ENCODE measurements at places on chromosomes 3 and 15.

- no peak for DNase-seq
Observed at GRCh38 chr3:21159543-21159906, 591.5 kb downstream of the ZNF385D start.

- DNase-seq, result no peak
Observed at GRCh38 chr15:79136434-79137046, 46.0 kb upstream of the RASGRF1 start.

GRCh38 chr3:133895208-133896001, at the start of gene RAB6B:
TSS of gene RAB6B (minus strand) at chr3:133895882. CDS start at chr3:133895466, 416 bp downstream.
- no peak for DNase-seq

- DNase-seq, result no peak
Observed at GRCh38 chr3:124263168-124263567, 271.2 kb upstream of the ROPN1 start.

DNA sequence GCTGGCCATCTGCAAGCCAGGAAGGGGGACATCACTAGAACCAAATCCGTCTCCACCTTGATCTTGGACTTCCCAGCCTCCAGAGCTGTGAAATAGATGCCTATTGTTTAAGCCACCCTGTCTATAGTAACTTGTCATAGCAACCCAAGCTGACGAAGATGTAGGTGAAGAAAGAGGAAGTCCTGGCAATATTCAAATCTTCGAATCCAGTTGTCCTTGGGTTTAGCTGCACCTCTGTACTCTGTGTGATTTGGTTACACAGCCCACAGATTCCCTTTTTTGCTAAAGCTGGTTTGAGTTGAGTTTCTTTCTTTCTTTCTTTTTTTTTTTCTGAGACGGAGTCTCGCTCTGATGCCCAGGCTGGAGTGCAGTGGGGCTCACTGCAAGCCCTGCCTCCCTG, 68.0 kb upstream of the XCR1 start:
- no peak for DNase-seq

DNA sequence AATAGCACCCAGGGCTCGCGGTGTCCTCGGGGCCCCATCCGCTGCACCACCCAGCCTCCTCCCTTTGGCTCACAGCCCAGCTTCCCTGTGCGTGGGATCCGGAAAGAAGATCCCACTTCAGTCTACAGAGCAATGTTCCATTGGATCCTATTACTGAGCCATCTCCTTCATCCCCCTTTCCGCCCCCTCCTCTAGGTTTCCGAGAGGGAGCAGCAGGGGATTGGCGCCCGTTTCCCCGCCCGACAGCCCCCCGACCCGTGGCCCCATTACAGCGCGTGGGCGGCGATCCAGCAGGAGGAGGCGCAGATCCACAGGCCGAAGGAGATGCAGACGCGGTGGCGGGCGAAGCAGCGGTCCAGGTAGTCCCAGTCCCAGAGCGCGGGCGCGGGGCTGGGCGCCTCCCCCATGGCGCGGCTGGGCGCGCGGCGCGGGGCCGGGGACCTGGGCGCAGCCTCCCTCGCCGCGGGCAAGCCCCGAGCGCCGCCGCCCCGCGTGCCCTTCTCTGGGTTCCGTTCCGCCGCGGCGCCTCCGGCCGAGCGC, 340 bp downstream of the TMEM44 start:
- no peak for DNase-seq

GRCh38 chr3:82093641-82094040, 332.2 kb upstream of the GBE1 start:
- DNase-seq, result no peak

DNA sequence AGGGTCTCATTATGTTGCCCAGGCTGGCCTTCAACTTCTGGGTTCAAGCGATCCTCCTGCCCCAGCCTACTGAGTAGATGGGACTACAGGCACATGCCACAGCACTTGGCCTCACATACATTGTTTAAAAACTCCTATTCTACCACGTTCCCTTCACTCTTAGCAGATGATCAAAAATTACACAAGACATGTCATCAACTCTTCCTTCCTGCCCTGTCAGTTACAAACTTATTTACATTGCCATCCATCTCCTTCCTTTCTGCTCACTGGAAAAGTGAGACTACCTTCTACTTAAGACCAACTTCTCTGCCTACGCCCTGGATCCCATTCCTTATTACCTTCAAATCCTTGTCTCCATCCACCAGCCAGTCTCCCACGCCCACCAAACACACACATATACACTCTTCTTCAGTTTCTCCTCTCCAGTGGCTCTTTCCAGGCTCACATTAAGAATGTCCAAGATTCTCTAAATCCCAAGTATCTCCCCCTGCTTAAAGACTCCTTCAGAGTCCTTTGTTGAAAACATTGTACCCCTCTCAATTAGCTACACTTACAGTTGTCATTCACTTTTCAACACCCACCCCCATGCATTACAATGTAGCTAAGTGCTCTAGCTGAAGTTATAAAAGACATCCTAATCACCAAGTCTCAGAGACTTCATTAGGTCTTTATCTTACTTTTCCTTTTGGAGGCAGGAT, 4.3 kb downstream of the PEAK1 start:
- DNase-seq, result no peak

DNA sequence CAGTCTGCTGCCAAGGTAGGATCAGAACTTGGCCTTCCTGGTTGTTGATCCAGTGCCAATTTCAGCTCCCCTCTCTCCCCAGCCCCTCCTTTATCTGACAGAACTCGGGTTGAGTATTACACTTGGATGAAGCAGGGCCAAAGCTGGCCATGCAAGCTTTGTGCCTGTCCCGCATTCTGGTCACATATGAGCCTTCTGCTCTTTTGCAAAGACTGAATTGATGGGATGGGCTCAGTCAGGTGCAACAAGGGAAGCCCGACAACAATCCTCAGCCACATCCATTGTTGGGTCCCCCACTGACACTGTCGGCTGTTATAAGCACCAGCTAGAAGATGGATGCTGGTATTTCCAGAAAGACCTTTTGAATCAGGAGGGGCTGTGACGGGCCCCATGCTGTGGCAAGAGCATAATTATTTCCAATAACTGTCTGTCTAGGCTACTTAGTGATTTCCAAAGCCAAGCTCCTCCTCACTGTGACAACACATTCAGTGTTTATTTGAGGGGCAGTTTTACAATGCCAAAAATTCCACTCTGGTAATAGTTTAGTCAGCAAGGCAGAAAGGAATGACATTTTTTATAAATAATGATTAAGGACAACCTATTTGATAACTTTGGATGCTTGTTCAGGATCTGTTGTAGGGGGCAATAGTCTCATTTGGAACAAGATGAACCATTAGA, 146.8 kb upstream of the FRMD4B start:
- DNase-seq, result no peak

GRCh38 chr3:5264896-5265770, 77.6 kb downstream of the EDEM1 start:
- no peak for DNase-seq

DNA sequence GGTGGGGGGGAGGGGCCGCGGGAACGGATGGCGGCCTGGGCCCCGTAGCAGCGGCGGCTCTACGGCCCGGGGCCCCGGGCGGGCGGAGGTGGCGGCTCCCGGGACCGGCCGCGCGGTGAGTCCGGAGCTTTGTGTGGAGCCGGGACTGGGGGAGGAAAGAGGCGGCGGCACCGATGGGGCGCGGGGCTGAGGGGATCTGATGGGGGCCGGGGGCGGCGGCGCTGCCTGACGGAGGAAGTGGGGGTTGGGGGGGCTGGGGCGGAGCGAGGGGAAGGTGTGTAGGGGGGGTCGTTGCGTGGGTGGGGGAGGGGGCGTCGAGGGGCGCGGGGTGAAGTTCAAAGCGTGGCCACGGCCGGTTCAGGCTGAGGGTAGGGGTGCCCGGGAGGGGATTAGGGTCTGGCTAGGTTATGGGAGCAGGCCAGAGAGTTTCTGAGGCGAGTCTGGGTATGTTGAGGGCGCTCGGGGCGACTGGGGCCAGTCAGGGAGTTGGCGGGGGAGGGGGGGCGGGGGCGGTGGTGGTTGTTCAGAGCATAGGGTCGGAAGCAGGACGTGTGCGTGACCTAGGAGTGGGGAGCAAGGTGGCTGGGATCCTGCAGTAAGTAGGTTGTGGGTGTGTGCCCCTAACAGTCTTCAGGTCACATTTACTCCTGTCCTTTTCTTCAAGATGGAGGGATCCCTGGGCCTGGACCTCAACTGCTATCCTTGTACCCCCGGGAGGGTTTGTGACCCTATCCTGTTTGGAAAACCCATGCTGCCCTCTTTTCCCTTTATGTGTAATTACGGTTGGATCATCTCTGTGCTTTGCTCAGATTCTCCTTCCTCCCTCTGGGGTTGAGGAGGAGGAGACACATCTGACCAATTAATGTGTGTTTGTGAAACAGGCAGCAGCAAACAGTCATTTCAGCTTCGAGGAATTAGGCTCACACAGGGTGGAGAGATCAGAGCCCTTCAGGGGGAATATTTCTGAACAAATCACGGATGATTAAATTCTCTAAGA, 644 bp downstream of the ZNF609 start:
- peak; percentile 12 for DNase-seq

DNA sequence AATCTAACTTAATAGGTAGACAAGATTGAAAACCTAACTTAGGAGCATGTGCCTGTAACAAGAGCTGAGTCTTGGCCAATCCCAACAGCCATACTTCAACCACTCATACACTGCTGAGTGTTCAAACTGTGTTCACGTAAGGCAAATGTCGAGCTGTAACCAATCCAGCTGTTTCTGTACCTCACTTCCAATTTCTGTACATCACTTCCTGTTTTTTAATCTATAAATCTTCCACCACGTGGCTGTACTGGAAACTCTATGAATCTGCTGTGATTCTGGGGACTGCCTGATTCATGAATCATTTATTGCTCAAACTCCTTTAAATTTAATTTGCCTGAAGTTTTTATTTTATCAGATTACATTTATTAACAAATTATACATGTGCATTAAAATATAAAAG, 44.6 kb upstream of the NEDD4 start:
- no peak for DNase-seq

GRCh38 chr3:7518456-7518855, 657.5 kb downstream of the GRM7 start:
- DNase-seq, result no peak

GRCh38 chr3:31038086-31038739, 143.8 kb upstream of the GADL1 start:
- no peak for DNase-seq

GRCh38 chr15:56199038-56199437, 44.6 kb downstream of the RFX7 start:
- DNase-seq, result no peak

DNA sequence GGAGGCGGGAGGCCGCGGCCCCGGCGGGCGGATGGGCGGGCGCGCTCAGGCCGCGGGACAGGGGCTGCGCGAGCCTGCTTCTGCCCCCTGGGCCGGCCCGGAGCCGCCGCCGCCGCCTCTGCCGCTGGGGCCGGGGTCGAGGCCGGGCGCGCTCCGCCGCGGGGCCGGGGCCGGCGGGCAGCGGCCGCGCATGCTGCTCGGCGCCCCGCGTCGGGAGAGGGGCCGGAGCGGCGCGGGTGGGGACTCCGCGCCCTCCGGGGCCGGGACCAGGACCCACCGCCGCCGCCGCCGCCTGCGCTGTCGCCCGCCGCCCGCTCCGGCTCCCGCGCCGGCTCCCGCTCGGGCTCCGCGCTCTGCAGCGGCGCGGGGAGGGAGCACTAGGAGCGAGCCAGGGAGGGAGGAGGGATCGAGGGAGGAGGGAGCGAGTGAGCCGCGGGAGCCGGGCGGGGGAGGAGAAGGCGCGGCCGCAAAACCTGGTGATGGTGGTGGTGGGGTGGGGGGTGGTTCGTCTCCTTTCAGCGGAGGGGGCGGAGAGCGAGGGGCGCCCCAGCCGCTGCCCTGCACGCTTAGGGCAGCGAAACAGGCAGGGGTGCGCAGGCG, at the start of gene LINGO1:
Gene LINGO1 (minus strand): TSS at position 379 of the 600 bp plus-strand sequence. CDS start 597 bp downstream, outside the sequence.
- no peak for DNase-seq

GRCh38 chr3:34357461-34357860, 559.0 kb downstream of the PDCD6IP start:
- DNase-seq, result no peak

DNA sequence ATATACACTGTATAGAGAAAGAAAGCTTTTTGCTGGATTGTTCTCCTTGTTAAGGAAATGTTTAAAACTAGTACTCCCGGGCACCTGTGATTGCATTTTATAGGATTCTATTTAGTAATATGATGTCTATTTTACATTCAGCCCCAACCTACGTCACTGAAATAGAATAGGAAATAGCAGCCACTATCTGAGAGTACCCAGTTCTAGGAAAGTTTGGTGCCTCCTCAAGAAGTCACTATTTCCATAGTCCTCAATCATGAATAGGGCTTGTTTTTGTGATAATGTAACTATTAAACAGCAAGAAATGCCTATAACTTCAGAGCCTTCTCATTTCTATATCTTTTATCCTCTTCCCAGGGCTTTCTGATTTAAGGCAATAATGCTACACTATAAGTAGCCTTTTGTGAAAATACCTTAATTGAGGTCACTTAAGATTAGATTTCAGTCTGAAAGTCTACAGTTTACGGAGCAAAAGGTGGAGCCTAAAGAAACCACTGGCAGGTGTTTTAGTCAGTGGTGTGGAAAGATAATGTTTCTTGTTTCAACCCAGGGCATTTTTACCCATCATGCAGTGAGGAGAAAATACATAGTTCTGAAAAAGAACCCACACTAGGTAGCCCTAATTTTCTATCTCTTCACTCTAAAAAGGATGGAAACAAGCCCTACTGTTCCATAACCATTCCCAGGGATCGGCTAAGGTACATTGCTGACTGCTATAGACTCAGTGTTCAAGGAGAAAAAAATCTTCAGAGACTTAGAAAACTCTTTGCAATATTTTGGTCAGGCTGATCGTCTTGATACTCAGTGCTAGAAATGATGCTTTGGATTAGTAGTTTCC, 38.7 kb downstream of the TIGIT start:
- no peak for DNase-seq

- no peak for DNase-seq
Observed at GRCh38 chr3:154214306-154214705, 93.1 kb downstream of the ARHGEF26 start.

DNA sequence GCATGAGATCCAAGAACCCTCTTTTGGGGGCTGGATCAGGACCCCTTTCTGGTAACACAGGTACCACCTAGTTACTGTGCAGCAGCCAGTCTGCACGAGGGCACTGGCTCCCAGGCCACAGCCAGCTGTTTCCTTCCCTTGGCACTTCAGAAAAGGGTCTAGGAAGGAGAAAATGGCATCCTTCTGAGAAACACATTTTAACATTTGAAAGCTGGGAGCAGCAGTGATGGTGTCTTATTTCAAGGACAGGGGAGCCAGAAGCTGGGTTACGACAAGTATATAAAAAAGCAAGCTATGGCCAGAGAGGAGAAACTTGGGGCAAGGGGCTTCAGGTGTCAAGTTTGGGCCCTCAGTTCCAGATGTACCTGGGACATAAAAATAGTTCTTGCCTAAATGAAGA, 282.8 kb downstream of the CTNNB1 start:
- DNase-seq, result no peak

DNA sequence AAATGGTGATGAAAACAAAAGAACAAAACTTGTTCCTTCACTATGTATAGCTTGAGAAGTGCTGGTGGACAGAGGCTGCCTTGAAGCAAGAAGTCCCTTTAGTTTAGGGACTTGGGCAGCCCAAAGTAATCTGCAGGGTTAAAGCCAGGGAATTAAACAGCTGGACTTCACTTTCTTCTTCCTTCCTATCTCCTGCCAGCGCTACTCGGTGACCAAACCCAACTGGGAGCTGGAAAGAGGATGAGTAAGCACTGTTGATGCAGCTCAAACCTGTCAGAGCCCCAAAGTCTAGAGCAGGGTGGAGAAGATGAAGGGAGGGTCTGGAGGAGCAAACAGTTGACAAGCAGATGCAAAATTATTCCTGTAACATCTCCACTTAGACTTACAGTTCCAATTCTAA, 73.1 kb upstream of the FBN1 start:
- no peak for DNase-seq

Data from activated T-helper 9 cell treated with anti-CD3 and anti-CD28 coated beads, Interleukin-2, amount 50 U/mL, for 16 hours (primary cell).